ENCODE measurements at places on chromosomes 3 and 15.

GRCh38 chr3:87270908-87271700, 5.3 kb downstream of the POU1F1 start:
- no peak for DNase-seq

GRCh38 chr15:71659730-71660067, 150.7 kb upstream of the NR2E3 start:
- DNase-seq = no peak

GRCh38 chr3:70583682-70584081, 271.2 kb upstream of the MDFIC2 start:
- no peak for DNase-seq

GRCh38 chr3:170387950-170388349, 30.4 kb downstream of the SKIL start:
- DNase-seq = no peak

- no peak for DNase-seq
These were observed 113.4 kb downstream of the FEZF2 start for GRCh38 chr3:62259924-62260323.

DNA sequence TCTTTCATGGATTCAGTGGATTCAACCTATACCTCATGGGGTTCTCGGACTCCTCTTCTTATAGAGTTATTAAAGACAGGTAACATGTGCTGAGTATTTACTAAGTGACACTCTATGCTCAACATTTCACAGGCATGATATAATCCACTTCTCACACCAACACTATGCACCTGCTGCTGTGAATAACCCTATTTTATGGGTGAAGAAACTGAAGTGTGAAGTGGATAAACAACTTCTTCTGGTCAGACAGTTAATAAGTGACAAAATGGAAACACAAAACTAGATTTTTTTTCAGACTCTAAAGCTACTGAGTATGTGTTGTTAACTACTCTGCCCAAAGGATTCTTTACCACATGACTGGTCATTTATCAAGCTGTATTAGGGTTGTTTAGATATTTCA, 403.5 kb downstream of the DIPK2A start:
- DNase-seq = no peak

DNA sequence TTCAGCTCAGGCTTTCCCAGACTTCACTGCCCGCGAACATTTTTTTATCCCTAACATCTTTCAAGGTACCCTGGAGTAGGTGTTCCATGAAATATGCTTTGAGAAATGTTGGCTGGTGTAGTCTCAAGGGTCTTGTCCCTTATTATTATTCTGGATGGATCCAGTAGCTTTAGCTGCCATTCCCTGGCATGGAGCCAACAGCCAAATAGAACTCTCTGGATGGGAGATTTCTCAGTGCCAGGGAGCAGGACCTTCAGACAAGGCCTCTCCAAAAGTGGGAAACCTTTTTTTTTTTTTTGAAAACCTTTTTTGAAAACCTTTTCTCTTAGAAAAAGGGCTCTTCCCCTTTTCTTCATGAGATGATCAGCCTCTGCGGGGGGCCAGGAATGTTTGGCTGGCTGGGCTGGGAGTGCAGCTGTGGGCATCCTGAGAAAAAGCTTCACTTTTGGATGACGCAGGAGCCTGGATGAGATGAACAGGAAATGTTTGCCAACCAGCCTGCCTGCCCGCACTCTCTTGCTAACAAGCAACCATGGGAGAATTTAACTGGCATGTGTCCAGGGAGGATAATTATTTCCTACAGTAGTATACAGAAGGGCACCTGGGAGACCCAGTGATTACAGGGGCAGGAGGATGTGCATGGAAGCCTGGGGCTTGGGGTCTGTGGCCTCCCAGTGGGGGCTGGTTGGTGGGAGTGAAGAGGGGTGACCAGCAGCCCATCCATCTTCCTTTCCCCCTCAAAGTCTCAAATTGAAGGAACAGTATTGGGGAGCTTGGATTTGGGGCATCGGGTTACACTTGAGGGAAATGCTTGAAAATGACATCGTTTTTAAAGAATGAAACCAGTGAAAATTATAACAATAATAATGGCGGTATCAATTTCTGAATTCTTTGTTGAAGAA, 109.1 kb upstream of the LRIG1 start:
- DNase-seq = no peak

DNA sequence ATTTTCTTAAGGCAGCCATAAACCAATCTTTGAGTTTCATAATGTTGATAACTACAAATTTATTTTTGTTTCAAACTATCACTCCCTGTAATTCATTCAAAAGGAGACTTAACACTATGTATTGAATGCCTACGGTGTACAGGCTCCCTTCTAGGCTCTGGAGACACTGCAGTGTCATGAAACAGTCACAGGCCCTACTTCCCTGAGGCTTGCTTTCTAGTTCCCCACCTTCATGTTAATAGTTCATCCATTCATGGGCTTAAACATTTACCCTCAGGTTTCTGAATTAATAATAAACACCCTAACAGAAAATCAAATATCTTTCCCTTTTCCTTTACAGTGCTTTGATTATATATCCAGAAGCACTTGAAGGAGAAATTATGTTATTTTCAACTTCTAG, 168.7 kb downstream of the CHL1 start:
- no peak for DNase-seq

DNA sequence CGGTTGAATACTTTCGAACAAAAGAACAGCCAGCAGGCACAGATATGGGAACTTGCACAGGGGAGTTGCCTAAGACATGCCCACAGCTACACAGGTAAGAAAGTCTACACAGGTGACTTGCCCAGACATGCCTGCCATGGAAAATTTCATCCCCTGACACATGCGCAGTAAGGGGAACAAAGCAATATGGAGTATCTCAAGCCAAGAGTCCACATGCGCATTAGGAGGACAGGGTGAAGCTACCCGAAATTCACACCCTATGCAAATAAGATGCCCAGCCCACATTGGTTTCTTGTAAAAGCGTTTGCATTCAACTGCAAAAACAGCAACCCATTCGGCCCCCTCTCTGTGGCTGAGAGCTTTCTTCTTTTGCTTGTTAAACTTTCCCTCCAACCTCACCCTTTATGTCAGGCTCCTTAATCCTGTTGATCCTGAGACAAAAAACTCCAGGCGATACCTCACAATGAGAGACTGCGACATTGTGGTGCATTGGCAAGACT, 49.3 kb upstream of the TRPM1 start:
- no peak for DNase-seq

- DNase-seq = no peak
These were observed 413.7 kb downstream of the PDCD6IP start for GRCh38 chr3:34212175-34212574.

DNA sequence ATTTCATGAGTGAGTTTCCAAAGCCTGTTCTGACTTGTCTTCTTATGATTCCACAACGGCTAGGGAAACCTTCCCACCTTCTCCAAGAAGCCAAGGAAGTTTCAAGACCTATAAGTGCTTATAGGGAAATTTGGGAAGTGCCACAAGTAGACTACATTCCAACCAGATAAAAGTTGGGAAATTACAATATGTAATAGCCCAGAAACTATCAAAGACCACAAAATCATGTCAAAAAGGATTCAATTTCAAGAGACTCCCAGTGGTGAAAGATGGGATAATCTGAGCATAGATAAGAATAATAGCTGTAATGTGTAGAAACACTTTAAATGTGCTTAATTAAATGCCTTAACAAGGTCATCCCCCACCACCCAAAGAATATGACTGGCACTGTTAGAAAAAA, 169.2 kb upstream of the SLC2A2 start:
- no peak for DNase-seq

DNA sequence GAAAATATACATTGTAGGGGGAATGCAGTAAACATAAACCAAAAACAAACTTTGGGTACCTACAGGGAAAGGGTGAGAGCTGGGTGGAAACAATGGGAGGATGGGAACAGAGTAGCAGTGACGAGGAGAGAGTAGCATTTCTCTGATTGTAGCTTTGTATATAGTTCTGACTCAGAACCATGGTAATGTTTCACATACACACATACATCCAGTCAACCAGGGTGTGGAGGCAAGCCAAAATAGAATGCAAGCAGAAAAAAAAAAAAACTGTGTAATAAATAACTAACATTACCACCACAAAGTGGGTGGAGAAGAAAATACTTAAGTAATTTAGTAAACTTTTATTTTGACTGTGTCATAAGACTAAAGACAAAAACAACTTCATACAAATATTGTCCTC, 27.2 kb downstream of the BCL2A1 start:
- no peak for DNase-seq

- DNase-seq = no peak
These were observed 32.8 kb downstream of the FBLN2 start for GRCh38 chr3:13581485-13582365.

- DNase-seq = no peak
These were observed 83.4 kb downstream of the GABRB3 start for GRCh38 chr15:26689462-26689861.

- no peak for DNase-seq
These were observed 97.0 kb upstream of the SNRPN start for GRCh38 chr15:24857763-24858162.

DNA sequence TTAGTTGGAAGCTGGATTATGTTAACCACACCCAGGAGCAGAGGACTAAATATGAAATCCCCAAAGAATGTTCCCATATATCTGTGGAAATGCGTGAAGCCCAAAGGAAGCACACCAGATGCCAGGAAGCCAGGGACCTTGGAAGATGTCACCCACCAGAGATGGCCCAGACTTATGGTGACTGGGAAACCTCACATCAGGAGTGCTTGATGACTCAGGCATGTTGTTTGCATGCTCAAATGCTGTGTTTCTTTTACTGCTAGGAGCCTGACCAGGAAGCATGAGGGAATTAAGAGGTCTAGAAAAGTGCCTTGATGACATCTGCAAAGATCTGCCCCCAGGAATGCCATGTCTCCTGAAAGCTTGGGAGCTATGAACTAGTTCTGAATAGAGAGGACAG, 109.0 kb upstream of the SLC2A2 start:
- no peak for DNase-seq

- DNase-seq = no peak
These were observed 10.1 kb downstream of the MKRN2 start for GRCh38 chr3:12566976-12567375.

- no peak for DNase-seq
These were observed 9.3 kb upstream of the C15orf61 start for GRCh38 chr15:67511606-67512005.
